ENCODE measurements at places on chromosomes 11 and 22.

GRCh38 chr22:40449676-40450035 lies 79.3 kb downstream of the SGSM3 start:
- DNase-seq = no peak

DNA sequence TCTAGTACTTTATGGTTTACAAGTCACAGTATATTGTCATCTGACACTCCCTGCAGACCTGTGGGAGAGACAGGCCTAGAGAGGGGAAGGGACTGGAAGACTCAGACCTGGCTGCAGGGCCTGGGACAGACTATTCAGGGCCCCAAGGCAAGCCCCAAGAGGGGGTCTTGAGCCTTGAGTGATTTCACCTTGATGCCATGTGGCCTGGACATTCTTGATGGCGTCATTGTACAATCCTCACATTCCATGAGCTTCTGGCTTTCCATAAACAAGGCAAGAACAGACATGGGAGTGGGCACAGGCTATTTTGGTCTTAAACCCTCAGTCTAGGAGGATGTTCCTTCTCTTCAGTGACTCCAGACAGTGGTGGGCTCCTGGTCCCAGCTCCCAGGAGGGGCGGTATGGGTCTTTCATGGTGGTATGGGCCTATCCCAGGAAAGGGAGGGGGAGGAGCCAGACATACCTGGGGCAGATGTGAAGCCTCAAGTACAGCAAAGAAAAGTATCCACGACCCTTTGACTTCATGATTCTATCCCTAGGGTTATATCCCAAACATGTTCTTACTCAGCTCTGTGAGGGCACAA lies 1.8 kb upstream of the TBC1D10A start:
- no peak for DNase-seq

- DNase-seq = no peak
Measured at GRCh38 chr22:50246242-50247175, 1.7 kb upstream of the TUBGCP6 start.

GRCh38 chr22:41893591-41894375 lies 21.1 kb downstream of the SHISA8 start:
- no peak for DNase-seq

DNA sequence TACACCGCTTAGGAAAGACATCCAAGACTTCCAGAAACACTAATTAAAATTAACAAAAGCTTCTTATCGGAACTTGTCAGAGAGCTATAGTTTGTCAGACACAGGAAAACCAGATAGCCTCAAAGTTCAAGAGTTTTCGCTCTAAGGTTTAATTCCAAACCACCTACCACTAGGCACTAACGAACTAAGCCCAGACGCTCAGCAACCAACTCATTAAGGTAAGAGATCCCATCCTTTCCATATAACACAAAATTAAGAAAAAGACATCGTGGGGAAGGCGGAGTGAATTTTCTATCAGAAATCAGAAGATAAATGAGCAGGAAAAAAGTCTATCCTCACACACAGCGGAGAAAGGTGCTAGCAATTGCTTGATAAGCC lies 382 bp downstream of the IMMP1L start:
- DNase-seq = no peak

GRCh38 chr22:49340406-49340805 lies 487.3 kb downstream of the BRD1 start:
- DNase-seq = no peak

GRCh38 chr11:26333906-26334305 lies 2.0 kb downstream of the ANO3 start:
- DNase-seq = no peak

DNA sequence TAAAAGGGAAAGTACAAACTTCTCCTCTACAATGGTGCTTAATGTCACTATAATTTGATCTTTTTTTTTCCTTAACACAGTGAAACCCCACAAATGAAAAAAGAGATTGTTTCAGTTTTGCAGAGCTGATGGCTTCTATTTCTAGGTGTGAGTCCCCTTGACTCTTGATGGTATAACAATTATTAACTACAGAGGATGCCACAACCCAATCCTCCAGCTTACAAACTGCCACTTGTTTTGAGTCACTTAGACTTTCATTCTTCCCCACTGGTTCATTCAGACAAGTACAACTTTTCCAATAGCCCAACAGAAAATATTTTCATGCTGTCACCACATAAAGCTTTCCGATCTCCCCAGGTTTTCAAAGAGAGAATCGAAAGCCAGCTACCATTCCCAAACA lies 812.2 kb downstream of the LRRC4C start:
- DNase-seq = no peak

DNA sequence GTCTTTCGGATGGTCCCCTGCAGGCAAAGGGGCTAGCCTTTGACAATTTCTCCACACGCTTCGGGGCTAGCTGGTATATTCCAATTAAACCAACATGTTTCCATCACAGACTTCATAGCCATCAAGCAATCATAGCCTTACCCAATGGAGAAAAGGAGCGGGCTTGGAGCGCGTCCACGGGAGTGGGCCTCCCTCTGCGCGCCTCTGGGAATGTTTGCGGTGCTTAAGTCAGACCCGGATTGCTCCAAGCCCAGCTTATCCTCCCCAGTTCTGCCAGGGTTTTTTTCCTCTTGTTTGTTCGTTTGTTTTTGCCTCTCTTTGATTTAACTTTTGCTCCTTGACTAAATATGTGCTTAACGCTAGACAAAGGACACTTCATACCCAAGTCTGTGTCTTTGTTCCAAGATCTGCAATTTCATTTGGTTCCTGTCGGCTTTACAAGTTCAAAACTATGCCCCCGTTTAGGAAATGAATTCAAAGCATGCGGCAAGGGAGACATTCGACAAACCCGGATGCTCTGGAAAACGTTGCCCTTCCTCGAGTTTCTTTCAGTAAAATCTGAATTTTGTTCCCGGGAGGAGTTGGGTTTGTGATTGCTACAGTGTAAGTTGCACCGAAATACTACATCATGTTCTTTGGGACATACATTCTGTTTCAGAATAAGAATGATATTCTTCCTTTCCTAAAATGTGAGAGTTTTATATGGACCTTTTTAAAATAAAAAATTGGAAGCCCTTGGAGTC lies 1.0 kb upstream of the GLB1L2 start:
- DNase-seq = no peak

- no peak for DNase-seq
Measured at GRCh38 chr11:111123463-111124398, 121.8 kb upstream of the POU2AF2 start.

Measured in T-helper 22 cell (primary cell).